CD4-positive, alpha-beta T cell treated with Interleukin-1 beta for 1 hour (primary cell): ENCODE measurements at places on chromosomes 1 and 21.

- no peak for DNase-seq
Observed at GRCh38 chr1:27400082-27400962, 7.9 kb downstream of the GPR3 start.

DNA sequence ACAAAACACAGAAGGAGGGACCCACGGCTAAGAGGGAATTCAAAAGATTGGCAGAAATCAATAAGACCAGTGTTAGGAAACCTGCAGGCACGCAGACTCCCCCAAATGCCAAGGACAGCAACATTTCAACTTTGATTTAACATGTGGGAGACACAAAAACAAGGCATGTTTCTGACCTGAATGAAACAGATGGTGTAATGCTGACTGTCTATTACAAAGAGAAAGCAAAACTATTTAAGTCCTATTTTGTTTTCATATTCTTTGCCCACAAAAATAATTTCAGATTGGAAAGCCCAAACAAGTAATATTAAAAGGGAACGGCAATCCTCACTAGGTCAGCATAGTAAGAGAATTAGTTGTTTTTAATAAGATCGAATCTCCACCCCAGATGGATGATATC, 107.9 kb downstream of the S1PR1 start:
- no peak for DNase-seq

- no peak for DNase-seq
Observed at GRCh38 chr1:114669562-114670082, at the start of gene DENND2C. DENND2C (minus strand) TSS chr1:114670049; CDS start chr1:114625984, 44,065 bp downstream.

DNA sequence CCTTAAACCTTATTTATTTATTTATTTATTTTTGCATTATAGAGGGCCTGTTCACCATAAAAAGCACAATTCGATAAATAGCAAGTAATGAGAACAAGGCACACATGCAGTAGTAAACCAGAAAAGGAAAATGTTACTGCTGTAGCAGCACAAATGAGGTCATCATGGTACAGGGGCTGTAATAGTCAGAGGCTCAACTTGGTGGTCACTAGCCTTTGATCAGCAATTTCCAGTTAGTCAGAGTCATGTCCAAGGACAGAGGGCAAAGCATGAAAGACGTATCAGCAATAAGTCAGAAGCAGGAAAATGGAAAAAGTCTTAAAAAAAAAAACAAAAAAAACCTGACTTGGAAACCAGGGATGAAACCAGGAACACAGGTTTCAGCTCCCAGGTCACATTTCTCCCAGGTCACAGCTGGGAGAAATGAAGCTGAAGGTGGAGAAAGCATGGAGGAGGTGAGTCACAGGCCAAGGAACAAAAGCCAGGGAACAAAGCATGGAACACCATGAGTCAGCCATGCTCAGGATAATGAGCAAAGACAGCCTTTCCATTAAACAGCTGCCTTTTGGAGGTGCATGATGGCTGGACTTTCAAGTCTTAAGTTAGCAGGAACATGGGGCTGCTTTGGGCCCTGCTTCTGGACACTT, 556.3 kb downstream of the LTN1 start:
- no peak for DNase-seq

- DNase-seq: no peak
Observed at GRCh38 chr1:237786066-237786719, 104.5 kb downstream of the ZP4 start.
